ENCODE measurements at places on chromosomes 4 and X. TPM values are rescaled to one million over a fixed set of nuclear protein-coding genes. Genes with fewer than 3 reads are reported as not detected.

- DNase-seq, result peak; percentile 44
Observed at GRCh38 chr4:165325732-165326512, 1.5 kb upstream of the MSMO1 start.

DNA sequence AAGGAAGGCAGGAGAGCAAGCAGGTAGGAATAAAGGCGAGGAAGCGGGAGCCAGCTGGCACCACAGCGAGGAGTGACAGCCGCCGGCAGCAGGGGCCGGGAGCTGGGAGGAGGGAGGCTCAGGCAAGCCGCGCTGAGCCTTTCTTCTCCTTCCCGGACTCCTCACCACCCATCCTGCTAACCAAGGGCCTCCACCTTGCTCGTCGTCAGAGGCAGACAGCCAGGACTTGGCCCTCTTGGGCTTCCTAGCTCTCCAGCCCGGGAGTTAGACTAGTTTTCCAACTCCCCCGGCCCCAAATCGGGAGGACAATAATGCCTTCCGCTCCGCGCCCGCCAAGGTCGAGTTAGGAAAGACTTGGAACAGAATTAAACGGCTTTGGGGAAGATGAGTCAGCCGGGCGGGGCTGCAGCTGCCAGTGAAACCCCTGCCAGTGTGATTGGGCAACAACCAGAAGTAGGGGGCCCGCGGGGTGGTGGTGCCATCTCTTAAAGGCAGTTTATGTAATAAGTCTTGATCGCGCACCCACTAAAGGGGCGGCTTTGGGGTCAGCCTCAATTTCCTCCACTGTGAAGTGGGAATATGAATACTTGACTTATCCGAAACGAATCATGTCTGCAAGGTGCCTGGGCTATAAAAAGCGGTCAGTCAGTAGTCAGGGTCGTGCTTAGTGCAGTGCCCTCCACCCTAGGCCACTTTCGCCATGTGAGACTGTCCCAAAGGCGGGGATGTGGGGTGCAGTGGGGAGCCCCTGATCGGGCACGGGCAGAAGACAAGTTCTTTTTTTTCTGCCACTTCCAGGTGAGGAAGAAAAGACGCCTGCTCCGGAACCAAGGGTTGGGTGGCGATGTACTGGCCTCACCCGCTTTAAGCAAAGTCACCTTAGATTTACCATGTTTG is 6.7 kb upstream of the HSD17B10 start:
- DNase-seq, result no peak

- no peak for DNase-seq
Observed at GRCh38 chr4:55907469-55907868, 41.3 kb upstream of the CEP135 start.

- DNase-seq, result no peak
Observed at GRCh38 chr4:46974891-46975543, 18.4 kb downstream of the GABRA4 start.

GRCh38 chr4:57187246-57187645 is 77.1 kb upstream of the IGFBP7 start:
- no peak for DNase-seq

DNA sequence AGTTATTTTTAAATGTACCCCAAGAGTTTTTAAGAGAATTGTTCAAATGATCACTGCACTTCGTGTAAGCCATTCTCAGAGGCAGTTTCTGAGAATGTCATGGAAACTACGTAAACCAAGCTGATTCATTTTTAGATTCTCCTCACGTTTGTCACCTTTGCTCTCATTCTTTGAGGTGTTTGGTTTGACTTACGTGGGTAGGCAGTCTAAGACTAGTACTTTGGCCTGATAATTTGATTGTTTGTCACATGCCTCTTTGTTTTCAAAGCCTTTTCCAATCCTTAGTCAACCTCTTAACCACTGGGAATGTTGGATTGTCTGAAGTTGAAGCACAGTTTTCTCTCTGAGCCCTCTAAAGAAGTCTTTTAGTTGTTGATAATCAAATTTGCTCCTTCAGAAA is 10.5 kb downstream of the SEPTIN11 start:
- no peak for DNase-seq

GRCh38 chrX:101774340-101774739 is 114.7 kb upstream of the ARMCX2 start:
- DNase-seq, result no peak

DNA sequence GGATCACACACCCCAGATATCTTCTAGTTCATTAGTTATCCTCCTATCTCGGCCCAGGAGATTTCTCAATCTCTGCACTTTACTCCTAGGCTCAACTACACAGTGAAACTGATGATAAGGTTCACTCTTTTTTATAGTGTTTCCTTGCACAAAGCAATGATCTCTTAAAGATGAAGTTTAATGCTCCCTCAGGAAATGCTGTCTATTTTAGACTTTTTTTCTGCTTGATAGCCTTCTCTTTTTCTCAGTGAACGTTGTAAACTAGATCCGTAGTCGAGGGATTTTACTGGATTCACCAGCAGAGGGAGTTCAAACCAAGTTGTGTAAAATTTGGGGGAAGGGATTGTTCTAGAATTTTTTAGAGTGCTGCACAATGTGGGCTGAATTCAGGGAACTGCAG is 269.6 kb downstream of the GBA3 start:
- DNase-seq, result no peak

DNA sequence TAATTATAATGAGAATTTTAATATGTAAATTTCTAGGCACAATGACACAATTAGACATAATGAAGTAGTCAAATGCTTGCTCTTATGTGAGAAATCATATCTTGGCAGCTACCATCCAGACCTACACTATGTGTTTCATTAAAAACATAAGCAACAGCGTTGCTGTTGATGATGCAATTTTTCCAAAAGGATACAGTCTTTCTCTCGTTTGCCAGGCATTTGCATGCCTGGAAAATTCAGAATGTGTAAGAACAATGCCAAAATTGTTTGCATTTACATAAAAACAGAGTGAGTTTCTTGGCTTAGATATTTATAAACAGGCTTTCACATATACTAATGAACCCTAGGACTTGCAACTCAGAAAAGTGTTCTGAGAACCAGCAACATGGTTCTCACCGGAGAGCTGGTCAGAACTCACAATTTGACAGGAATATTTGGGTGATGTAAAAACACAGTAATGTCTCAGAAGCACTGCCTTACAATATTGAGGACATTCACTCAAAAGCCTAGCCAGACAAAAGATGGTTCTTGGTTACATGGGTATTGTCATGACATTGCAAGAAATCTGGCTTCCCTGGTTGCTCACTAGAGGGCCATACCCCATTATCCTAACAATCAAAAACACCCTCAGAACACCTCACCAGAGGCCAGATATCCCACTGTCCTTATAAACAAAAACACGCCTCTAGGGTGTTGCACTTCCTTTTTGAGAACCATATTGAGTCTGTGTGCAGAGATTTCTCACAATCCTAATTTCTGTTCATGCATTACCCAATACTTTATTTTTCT is 1029.0 kb upstream of the AGA start:
- DNase-seq, result no peak

- DNase-seq, result no peak
Observed at GRCh38 chr4:102687982-102688433, 72.8 kb downstream of the MANBA start.

DNA sequence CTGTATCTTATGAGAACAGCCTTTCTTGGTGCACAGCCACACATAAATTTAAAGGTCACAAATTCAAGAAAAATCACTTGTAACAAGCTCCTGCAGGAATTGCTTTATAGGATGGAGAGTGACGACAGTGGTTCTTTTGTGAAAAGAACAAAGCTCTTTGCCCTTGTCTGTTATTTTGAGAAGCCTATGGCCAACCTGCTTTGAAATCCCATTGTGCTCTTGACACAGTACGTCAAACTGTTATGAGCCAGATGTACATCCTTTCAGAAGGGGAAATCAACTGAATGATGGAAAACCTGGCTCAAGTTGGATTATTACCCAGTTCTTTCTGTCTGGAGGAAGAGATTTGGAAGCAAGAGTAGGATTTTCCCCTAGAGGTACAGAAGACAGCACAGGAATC is 1454.2 kb downstream of the ARAP2 start:
- no peak for DNase-seq

- no peak for DNase-seq
Observed at GRCh38 chrX:31542566-31542965, 470.7 kb upstream of the FTHL17 start.

GRCh38 chrX:18368402-18368801 is 13.9 kb upstream of the SCML2 start:
- DNase-seq, result no peak

GRCh38 chrX:154058214-154058997 is 38.7 kb upstream of the IRAK1 start:
- no peak for DNase-seq

DNA sequence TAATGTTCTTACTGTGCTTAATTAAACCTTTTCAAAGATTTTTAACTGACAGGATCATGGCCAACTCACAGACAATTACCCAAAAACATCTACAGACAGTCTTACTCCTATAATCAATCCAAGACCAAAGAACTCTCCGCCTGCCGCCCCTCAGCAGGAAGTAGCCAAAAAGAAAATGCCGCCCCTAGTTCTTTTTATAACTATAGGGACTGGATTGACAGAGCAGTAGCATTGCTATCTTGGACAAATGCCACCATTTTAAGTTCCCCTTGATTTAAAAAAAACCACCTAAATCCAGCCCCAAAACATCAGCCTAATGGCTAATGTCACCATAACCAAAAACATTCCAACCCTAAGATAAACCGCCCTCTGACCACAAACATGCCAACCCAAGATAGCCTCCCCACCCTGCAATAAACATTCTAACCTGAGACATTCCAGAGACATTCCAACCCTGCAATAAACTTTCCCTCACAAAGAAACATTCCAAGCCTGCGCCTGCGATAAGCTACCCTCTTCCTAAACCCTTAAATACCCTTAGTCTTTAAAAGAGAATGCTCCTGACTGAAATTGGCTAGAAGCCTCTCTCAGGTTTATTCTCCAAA is 77.0 kb downstream of the COQ2 start:
- no peak for DNase-seq

GRCh38 chr4:79514621-79515329 is 106.7 kb upstream of the GK2 start:
- DNase-seq, result no peak

DNA sequence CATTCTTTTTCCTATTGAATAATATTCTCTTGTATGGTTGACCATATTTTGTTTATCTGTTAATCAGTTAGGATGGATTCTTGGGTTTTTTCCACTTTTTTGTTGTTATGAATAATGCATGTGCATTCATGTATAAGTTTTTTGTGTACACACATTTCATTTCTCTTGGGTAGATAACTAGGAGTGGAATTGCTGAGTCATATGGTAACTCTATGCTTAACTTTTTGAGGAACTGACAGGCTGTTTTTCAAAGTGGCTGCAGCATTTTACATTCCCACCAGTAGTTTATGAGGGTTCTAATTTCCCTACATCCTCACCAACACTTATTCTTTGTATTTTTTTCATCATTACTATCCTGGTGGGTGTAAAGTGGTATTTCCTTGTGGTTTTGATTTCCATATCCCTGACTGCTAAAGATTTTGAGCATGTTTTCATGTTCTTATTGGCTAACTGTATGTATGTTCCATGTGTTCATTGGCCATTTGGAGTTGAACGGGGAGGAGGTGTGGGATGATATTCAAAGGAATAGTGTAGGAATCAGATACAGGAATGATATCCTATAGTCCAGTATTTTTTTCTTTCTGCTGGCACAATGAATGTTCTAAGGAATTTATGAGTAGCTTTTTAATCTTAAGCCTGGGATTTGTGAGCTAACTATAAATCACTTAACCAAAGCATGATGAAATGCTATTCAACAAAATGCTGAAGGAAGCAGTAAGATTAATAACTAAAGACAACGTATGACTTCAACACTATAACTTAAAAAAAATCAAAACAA is 114.3 kb downstream of the AMELX start:
- DNase-seq, result no peak

DNA sequence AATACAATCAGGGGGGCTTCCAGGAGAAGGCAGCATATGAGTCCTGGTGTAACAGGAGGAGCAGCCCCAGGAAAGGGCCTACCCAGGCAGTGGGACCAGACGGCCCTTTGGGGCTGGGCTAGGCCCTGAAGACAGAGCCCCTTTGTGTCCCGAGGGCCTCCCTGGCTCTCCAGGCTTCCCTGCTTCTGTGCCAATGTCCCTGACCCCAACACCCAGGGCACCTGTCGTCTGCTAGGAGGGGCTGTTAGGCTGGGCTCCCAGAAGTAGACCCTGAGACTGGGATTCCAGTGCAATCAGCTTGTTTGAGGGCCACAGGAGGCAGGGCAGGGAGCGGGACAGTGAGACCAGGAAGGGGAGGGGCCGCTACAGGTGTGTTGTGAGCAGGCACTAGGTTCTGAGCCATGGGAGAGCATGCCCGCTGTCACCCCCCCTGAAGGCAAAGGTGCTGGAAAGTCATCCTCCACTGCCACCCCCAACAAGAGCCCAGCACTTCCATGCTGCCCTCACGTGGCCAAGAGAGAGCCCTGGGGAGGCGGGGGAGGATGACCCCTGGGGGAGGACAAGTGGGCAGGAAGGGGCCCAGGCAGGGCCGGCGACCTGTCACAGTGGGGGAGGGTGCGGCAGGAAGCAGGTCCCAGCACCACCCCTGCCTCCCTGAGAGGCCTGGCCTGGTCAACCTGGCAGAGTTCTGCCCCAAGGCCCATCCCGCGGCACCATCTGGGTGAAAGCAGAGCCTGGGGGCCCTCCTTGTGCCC is 64.8 kb downstream of the ADRA2C start:
- DNase-seq, result no peak

DNA sequence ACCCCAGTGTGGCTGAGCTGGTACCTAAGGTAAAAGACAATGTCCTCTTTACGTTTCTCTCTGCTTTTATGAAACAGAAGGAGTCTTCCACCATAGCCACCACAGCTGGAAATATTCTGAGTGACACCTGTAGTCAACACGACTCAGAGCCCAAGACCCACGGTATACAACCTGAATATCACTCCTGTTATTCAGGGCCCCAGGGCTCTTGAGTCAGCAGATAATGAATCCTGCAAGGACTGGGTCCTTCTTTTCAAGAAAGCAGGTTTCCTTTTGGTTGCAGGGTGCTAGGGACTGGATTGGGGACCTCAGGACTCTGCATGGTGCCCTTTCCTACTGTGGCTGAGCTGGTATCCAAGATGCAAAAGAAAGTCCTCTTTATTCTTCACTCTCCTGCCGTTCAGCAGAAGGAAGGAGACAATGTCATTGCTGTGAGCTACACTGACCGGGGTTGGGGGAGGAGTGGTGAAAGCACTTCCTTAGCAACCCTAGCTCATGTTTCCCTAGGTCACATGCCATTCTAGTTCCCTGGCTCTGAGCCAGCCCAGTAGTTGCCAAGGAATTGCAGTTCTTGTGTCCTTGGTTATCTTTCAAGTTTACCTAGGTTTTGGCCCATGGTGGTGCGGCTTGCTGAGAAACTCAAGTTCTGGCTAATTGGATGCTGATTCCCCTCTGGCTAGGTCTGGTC is 23.7 kb upstream of the UNC5C start:
- peak; percentile 11 for DNase-seq

- no peak for DNase-seq
Observed at GRCh38 chr4:13830449-13830848, 202.9 kb upstream of the BOD1L1 start.

- no peak for DNase-seq
Observed at GRCh38 chrX:20372533-20372932, 105.8 kb upstream of the RPS6KA3 start.

- DNase-seq, result no peak
Observed at GRCh38 chr4:5941601-5942000, 48.7 kb upstream of the CRMP1 start.

The AMBN gene
- not detected for total RNA-seq

The SMR3A gene
- not detected for total RNA-seq

The GK gene
- 4.3 TPM for total RNA-seq

The GAB3 gene
- total RNA-seq, result 6.0 TPM

The PRSS12 gene
- not detected for total RNA-seq

The GYG2 gene
- not detected for total RNA-seq

The PCGF3 gene
- 83.6 TPM for total RNA-seq

The XAGE1A gene
- not detected for total RNA-seq

The REPS2 gene
- total RNA-seq, result 3.8 TPM

The TMEM144 gene
- total RNA-seq, result 3.4 TPM

The CD38 gene
- 0.07 TPM for total RNA-seq

The C4orf51 gene
- total RNA-seq, result 0.07 TPM
